GM23248 (cell line): ENCODE measurements at places on chromosomes 16 and 17. TPM values are rescaled to one million over a fixed set of nuclear protein-coding genes. Genes with fewer than 3 reads are reported as not detected.
A peak's percentile ranks its signal among the peaks of the same experiment; 100 is the strongest.

DNA sequence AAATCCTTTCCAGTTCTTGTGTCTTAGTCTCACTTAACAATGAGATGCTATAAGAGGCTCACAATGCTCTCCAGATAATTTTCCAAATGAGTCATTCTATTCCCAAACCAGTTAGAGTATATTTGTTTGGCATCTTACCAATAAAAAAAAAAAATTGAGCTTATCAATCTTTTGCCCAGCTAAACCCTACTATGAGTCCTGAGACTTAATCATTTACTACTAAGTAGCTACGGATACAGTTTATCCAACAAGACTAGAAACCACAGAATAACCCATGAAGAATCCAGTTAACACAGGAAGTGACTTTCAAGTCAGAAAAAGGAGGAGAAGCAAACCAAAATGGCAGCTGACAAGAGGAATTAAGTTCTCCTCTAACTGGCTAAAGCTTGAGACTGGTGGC lies 330.3 kb upstream of the XYLT1 start:
- H3K27me3 ChIP-seq = no peaks in the 10 kb centered on the region
- H3K27ac ChIP-seq = no peak overlapping the region
- H3K4me3 ChIP-seq = no peak overlapping the region
- DNase-seq = no peak

DNA sequence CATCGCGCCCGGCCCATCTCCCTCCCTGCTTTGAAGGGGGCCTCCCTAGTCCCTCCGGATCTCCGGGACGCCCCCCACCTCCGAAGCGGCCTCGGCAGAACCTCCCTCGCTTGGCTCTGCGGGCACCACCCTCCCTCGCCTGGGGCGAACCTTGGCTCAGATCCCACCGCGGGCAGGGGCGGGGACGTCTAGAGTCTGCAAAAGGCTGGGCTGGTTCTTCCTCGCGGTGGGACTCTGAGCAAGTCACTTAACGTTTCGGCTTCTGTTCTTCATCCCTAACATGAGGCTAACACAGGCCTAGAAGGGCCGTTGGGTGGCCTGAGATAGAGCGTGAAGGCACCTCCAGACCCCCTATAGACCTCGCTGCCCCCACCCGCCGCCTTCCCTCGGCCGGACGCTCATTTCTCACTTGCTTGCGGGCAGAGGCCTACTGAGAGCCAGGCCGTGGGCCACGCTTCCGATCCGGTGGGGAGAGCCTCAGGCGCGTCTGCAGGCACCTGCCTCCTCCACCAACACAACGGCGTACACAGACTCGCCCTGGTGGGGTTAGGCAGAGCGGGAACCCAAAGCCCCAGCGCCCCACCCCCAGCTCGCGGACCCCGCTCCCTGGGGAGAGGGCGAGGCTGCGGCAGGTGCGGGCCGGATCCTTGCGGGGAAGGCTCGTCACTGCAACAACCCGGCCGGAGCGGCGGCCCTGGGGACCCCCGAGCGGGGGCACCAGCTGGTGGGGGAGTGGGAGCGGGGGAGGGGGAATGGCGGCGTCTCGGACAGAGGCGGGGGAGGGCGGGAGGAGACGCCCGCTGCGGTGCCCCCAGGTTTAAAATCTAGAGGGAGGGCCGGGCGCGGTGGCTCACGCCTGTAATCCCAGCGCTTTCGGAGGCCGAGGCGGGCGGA lies 5.4 kb downstream of the MYO1C start:
- DNase-seq = peak; percentile 82
- H3K27me3 ChIP-seq = no peaks in the 10 kb centered on the region
- H3K27ac ChIP-seq = peak overlapping the region; percentile 72
- H3K4me1 ChIP-seq = peaks cover 21% of the 10 kb centered on the region

- H3K36me3 ChIP-seq = no peaks in the 10 kb centered on the region
- no peak overlapping the region for H3K4me3 ChIP-seq
- peaks cover 10% of the 10 kb centered on the region for H3K4me1 ChIP-seq
Observed at GRCh38 chr17:10733666-10734065, 3.8 kb upstream of the TMEM220 start.

Gene C1QTNF1
- 12.2 and 14.4 TPM in 2 replicates for total RNA-seq

Gene CHST6
- total RNA-seq = 0.65 and 0.76 TPM in 2 replicates

DNA sequence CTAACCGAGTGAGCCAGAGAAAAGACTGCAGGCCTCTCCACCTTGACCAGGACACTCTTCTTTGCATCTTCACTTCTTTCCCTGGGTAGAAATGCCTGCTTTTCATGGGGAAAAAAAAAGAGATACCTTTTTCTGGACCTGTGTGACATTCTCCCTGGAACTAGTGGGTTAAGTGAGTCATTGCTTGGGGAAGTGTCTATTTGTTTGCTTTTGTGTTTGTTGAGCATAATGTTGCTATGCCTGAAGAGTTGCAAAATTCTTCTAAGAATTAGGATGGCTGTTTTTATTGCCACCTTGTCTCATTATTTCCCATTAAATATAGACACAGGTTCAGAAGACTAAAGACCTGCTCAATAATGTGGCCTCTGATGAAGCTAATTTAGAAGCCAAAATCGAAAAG lies 18.8 kb downstream of the CLUAP1 start:
- H3K36me3 ChIP-seq = peaks cover 27% of the 10 kb centered on the region
- no peak overlapping the region for H3K4me3 ChIP-seq
- H3K27ac ChIP-seq = no peak overlapping the region
- H3K27me3 ChIP-seq = no peaks in the 10 kb centered on the region
- H3K4me1 ChIP-seq = no peaks in the 10 kb centered on the region
